ENCODE measurements at places on chromosomes 2 and 18.

- DNase-seq = no peak
Measured at GRCh38 chr2:172430678-172431077, 3.3 kb downstream of the ITGA6 start.

GRCh38 chr18:52749542-52749941 lies 409.5 kb downstream of the DCC start:
- DNase-seq = no peak

DNA sequence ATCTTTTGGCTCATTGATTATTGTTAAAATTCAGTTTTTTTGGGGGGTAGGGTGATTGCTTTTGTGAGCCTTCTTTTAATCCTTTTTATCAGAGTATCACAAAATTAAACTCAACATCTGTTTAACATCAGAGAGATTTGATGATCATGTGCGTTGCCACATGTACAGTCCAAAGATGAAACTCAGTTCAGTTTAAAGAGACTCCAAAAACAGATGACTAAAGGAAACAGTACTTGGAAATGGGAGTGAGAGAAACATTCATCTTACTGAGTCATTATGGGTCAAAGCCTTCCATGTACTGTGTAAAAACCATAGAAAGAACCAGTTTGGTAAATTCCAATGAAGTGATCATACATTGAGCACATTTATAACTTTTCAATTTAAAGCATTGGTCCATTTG lies 53.0 kb downstream of the LYPD6 start:
- DNase-seq = no peak

DNA sequence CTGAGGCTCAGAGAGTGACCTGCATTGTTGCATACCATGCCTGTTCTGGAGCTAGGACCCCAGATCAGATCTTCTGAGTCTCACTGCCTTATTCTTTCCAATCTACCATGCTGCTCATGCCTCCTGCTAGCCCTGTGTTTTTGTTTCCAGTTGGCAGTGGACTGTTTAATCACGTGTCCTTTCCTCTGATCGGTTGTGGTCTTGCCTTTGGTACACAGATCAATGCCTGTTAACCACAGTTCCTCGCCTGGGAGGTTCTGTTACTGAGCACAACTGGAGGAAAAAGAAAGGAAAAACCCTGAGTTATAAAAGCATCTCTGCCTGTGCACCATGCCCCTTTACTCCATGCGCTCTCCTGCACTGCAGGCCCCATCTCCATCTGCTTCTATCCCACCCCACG lies 329.1 kb downstream of the SETBP1 start:
- DNase-seq = no peak

DNA sequence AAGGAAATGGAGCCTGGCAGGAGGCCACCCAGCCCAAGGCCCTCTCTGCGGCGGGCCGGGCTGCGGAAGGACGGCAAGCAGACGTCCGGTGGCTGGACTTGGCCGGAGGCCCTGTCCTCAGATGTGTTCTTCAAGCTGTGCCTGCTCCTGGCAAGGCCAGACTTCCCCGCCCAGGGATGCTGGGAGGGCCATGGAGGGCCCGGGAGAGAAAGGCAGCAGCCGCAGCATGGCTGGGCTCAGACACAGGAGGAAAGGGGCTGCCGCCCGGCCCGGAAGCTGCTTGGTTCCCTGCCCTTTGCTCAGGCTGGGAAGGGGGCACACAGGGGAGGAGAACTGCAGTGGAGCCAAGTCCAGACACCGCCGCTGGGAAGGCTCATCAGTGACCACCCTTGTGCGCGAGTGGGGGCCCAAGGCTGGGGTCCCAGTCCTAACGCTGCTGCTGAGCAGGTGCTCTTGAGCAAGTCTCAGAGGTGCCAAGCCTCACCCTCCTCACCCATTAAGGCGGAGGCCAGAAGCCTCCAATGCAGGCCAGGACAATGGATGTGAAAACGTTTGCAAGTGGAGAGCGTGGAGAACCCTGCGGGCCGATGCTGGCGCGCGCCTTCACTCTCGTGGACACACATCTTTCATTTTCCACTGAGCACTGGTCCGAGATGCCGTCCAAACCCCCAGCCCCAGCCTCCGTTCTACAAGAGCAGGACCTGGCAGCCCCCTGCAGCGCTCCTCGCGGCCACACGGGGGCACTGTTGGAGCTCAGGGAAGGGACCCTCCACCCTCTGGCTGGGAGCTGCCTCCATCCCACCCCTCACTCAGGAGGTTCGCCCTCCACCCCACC lies 7.9 kb downstream of the CROCC2 start:
- DNase-seq = peak; percentile 75

DNA sequence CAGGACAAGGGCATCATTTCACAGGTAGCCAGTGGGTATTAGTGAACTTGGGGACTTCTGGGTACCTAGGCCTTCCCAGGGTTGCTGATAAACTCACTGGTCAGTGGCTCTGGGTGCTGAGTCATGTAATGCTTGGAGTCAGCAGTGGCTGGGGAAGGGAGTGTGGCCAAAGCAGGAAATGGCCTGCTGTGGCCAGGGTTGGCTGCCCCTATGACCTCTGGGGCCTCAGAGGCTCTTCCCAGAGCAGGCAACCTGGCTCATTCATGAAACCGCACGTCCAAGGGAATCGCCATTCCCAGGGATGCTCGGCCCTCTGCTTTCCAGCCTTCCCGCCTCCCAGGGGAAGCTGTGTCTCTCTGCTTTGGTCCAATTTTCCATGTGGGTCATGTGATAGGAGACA lies 294.9 kb downstream of the DYSF start:
- peak; percentile 35 for DNase-seq

GRCh38 chr2:6254441-6254840 lies 562.3 kb downstream of the SOX11 start:
- no peak for DNase-seq

- no peak for DNase-seq
Measured at GRCh38 chr18:22935431-22935830, 2.3 kb downstream of the RBBP8 start.

DNA sequence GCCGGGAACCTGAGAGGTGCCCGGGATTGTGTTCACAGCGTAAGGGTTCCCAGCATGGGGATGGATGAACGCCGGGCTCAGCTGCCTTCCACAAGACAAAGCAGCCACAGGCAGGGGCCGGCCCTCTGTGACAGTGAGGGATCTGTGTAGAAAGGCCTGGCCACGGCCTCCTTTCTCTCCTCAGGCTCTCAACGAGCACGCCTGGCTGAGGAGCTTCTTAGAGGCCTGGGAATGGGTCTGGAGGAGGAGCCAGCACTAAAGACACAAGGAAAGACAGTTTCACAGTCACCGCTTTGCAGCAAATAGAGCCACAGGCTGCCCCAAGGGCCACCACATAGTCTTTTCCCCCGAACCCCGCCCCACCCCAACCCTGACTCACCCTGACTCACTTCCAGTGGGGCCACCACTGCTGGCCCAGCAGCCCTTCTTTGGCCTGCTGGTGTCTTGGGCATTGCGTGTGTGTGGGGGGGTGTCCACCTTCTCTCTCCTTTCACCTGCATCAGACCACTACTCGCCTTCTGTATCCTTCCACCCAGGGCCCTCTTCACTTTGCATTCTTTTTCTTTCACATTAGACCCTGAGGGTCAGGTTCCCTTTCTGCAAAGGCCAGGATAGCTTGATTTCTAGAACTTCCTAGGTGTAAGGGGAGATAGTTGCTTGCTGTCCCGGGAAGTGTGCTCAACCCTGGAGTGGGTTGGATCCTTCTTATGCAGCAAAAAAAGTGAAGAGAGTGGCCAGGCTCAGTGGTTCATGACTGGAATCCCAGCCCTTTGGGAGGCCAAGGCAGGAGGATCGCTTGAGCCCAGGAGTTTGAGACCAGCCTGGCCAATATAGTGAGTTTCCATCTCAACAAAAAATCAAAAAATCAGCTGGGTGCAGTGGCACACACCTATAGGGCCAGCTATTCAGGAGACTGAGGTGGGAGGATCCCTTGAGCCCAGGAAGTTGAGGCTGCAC lies 19.3 kb upstream of the HPCAL1 start:
- peak; percentile 82 for DNase-seq

- DNase-seq = no peak
Measured at GRCh38 chr2:221106241-221106640, 465.9 kb downstream of the EPHA4 start.

DNA sequence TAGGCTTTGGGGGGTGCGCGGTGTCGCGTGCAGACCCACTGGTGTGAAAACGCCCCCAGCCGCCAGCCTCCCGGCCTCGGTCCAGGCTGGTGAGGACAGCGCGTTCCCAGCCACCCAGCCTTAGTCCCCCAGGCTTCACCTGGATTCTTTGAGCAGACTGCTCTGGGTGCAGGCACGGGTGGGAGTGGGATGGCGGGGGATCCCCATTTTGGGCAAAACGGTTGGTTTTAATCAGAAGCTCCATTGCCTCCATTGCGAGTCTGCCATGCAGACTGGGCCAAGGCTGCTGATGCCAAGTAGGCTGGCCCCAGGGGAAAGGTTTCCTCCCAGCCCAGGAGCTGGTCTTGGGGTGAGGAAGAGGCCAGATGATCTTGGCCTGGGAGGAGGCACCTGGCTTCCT lies 445 bp downstream of the MLPH start:
- no peak for DNase-seq

- DNase-seq = no peak
Measured at GRCh38 chr2:21770787-21771186, 647.0 kb downstream of the TDRD15 start.

GRCh38 chr2:7953195-7953594 lies 728.7 kb upstream of the ID2 start:
- DNase-seq = no peak

GRCh38 chr2:229044581-229044980 lies 226.5 kb downstream of the PID1 start:
- no peak for DNase-seq

- DNase-seq = no peak
Measured at GRCh38 chr2:86274918-86275275, 62.5 kb downstream of the REEP1 start.

DNA sequence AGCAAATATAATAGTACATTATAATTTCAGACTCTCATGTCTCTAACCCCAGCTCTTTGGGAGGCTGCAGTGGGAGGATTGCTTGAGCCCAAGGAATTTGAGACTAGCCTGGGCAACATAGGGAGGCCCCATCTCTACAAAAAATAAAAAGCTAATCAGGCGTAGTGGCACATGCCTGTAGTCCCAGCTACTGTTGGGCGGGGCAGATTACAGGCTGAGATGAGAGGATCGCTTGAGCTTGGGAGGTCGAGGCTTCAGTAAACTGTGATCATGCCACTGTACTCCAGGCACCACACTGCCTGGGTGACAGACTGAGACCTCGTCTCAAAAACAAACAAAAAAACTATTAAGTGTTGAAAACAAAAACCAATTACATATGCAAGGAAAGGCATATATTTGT lies 123.0 kb upstream of the MYO3B start:
- no peak for DNase-seq

GRCh38 chr2:78985558-78985957 lies 39.9 kb upstream of the REG3G start:
- DNase-seq = no peak

DNA sequence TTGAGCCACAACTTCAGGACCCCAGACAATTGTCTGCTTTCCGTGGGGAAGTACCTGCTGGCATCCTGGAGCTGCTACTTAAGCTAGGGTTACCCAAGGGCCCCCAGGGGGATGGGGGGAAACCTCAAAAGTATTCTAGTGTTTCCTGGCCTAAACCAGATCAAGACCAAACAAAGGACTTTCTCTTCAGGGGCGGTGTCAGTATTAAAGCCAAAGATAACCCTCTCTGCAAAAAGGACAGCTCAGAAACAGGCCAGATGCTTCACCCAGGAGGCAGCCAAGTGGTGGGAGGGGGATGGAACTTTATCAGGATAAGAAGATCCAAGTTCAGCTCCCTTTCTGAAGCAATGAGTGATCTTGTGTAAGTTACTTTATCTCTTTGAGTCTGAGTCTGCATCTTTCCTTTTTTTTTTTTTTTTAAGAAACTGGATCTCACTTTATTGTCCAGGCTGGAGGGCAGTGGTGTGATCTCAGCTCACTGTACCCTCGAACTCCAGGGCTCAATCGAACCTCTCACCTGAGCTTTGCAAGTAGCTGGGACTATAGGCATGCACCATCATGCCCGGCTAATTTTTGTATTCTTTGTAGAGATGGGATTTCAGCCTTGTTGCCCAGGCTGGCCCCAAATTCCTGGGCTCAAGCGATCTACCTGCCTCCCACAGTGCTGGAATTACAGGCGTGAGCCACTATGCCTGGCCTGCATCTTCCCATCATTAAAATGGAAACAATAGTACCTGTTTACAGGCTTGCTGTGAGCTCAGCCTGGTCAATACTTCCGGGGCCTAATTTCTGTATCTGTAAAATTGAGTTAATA lies 151.8 kb upstream of the PTPRM start:
- DNase-seq = no peak

GRCh38 chr2:43073401-43073825 lies 153.0 kb downstream of the ZFP36L2 start:
- peak; percentile 62 for DNase-seq

- DNase-seq = no peak
Measured at GRCh38 chr2:75491129-75491753, 69.5 kb downstream of the EVA1A start.

Data from HTR-8/SVneo (cell line).